ENCODE measurements at places on chromosomes 5 and 9.

GRCh38 chr5:122236270-122237040 is 75.6 kb upstream of the SNCAIP start:
- DNase-seq: no peak

DNA sequence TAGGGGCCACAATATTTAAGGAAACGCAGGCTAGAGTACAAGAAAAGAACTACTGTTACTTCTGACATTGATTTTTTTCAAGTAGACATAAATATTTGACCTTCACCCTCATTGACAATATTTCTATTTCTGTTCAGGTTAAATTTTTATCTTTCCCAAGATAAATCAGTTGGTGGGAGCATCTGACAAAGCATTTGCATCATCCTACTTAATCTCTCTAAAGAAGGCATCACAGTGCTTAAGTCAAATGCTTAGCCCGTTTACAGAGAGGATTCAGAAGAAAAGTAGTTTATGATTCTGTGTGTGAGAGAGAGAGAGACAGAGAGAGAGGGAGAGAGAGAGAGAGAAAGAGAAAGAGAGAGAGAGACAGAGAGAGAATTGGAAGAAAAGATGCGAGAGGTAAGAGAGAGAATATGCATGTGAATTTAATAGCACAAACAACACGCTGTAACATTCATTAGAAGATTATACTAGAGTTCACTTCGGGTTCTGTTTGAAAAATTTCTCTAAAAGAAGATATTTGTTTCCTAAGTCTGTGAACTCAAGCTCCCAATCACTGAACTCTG is 1093.3 kb upstream of the CDH6 start:
- no peak for DNase-seq

DNA sequence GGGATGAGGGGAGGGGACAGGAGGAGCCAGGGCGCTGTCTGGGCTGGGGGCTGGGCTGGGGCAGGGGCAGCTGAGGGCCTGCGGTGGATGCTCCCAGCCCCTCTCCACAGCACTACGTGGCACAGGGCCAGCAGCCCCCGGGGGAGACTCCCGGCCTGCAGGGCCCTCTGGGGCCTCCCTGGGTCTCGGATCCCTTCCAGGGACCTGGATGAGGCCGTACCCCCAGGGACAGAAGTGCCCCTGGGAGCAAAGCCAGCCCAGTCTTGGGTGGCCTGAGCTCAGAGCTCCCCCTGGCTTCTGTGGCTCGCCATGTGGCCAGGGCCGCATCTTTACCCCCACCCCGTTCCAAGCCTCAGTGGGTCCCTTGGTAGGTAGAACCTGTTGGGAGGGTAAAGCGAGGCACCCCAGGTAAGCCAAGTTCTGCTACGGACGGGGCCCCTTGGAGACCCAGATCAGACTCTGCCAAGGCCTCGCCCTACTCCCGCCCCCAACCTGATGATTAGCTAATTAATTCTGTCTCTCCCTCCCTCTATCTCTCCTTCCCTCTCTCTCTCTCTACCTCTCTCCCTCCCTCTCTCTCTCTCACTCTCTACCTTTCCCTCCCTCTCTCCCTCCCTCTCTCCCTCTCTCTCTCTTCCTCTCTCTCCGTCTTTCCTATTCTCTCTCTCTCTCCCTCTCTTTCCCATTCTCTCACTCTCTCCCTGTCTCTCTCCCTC is 24.3 kb downstream of the KCNT1 start:
- no peak for DNase-seq

- no peak for DNase-seq
These were observed 12.1 kb downstream of the MAN2A1 start for GRCh38 chr5:109701792-109702191.

DNA sequence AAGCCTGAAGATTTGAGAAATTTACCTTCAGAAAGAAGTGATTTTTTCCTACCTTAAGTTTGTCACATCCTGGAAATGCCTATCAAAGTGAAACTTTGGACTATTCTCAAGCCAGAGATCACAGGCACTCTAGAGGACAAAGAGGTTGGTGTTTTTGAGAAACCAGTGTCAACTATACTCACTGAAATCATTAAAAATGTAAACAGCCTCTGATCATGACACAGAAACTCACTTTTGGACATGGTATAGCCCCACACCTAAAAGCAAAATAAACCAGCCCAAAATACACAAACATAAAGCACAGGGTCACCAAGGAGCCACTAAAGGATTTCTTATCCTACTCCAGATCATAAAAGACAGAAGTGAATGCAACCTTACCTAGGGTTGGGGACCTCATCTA is 65.7 kb upstream of the ICE1 start:
- no peak for DNase-seq

DNA sequence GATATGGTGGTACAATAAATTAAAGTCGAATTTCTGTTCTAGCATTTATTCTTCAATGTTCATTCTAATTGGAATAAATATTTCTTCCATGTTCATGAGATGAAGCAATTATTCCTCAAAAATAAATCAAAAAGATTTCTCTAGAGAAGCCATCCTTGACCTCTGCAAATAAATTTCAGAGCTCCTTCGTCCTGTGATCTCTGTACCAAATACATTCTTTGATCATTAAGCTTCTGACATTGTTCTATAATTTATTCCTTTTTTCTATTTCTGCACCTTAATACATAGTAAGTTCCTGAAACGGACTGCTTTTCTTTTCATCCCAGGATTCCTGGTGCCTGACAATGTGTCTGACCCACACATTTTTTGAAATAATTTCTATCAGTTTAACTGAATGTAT is 1039.3 kb upstream of the TYRP1 start:
- DNase-seq: no peak

DNA sequence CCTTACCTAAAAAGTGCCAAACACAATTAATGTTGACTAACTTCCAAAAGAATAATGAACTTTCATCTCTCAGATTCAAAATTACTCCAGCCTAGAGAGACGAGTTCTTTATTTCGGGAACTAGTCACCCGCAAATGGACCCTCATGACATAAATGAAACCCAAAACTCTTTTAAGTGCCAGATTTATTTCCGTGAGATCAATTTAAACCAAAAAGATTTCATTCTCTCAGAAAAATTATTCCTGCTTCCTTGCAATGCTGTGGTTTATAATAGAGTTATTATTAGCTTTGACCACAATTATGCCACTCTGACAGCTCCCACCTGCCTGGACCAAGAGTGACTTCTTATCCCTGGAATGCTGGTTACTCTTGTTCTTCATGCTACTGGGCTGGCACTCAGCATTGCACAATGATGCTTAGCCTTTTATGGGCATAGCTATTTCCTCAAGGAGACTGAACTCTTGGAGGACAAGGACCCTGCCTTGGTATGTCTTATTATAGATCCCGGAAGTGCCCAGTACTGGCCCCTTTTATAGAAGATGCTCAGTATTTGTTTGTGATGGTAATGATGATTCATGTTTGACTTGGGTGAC is 183.5 kb downstream of the SNX18 start:
- no peak for DNase-seq

- DNase-seq: no peak
These were observed 195.2 kb downstream of the PTTG1 start for GRCh38 chr5:160616712-160617497.

DNA sequence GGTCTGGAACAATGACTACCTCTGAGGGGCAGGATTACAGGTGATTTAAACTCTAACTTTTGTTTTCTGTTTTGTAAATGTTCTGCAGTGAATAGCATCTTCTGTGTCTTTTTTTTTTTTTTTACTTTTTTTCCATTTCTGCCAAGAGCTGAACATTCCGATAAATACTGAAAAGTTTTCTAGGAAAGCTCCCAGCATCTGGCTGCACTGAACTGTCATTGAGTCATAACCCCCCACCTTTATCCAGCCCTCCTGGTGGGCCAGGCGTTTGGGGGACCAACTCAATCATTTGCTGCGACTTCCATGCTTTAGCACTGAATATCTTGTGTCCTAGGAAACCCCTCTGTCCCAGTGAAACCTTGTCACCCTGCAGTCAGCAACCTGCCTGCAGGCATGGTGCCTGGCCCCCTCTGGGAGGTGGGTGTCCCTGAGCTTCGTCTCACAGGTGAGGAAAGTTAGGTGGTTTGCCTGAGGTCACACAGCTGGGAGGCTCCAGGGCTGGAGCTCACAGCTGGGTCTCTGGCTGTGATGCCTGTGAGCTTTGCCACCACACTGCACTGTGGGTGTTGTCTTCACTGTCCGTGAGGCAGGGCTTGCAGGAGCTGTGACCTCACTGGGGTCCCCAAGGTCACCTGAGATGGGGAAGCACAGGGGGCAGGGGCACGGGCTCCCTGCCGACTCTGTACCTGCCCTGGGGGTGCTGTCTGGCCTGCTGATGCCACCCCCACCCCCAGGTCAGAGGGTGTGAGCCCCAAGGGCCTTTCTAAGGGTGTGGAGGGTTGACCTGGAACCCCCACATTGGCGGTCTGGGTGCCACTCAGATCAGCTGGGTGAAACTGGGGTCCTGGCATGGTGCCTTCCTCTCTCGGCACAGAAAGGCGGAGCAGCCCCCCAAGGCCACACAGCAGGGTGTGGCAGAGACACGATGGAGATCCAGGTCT is 14.1 kb downstream of the PLPP7 start:
- no peak for DNase-seq

- no peak for DNase-seq
These were observed 78.1 kb downstream of the GPR21 start for GRCh38 chr9:123111427-123112014.

DNA sequence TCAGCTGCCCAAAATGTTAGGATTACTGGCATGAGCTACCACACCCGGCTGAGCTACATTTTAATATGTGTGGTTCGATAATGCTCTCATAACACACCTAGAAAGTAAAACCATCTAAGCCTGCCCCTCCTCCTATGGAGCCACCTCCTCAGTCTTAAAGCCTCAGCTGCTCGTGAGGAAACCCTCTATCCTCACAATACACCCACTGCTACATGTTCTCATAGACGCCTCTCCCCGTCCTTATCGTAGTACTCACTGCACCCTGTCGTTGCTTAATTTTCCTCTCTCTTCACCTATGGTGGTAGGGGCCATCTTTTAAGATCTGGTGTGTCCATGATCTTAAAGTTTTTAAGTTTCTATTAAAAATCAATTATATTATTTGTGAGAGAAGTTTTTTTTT is 72.9 kb downstream of the RCL1 start:
- DNase-seq: no peak

All from stimulated activated CD4-positive, alpha-beta T cell treated with anti-CD3 and anti-CD28 coated beads, Interleukin-15, amount 100 ng/mL, for 48 hours (primary cell).